ENCODE measurements at places on chromosomes 5 and 9.

DNA sequence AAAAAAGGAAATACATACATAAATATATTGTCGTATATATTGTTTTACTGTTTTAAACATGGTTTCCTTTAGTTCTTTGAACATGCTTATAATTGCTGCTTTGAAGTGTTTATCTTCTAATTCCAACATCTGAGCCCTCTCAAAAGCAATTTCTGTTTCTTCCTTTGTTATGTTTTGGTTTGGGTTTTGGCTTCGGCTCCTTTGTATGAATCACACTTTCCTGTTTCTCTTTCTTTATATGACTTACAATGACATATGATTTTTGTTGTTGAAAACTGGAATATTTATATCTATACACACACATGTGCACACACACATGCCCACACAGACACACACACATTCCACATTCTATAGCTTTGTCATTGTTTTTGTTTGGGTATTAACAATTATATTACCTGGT is 1206.7 kb downstream of the CDH12 start:
- no peak for DNase-seq

DNA sequence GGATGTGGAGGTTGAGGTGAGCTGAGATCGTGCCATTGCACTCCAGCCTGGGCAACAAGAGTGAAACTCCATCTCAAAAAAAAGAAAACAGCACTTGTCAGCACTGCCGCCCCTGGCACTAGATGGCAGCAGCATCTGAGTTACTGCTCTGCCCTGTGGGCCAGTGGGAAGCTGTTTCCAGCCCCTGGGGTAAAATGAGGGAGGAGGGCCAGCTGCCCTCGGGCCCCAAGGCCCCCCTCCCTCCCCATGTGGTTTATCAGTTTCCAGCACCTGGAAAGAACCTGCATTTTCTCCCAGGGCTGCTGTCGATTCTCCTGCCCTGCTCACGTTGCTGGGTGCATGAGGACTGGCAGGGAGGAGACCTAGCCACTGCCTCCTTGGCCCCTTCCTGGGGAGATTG is 13.2 kb upstream of the CEL start:
- no peak for DNase-seq

GRCh38 chr5:149921597-149921996 is 23.0 kb downstream of the PDE6A start:
- no peak for DNase-seq

DNA sequence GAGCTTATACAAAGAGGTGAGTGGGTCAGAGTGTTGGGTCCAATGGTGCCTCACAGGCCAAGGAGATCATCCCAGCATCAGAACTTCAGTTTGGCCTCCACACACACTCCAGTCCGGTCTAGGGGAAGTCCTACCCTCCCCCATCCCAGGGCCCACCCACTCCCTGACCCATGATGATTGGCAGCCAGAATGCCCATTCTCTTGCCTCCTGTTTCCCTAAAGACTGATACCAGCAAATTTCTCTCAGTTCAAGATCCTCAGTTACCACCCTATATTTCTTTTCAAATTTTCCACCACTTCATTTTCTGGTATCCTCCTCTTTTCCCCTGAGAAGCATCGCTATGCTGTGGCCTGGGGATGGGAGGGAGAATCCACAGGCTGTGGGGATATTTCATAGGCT is 21.9 kb downstream of the DRD1 start:
- no peak for DNase-seq
